ENCODE measurements at places on chromosomes 7 and 10.

DNA sequence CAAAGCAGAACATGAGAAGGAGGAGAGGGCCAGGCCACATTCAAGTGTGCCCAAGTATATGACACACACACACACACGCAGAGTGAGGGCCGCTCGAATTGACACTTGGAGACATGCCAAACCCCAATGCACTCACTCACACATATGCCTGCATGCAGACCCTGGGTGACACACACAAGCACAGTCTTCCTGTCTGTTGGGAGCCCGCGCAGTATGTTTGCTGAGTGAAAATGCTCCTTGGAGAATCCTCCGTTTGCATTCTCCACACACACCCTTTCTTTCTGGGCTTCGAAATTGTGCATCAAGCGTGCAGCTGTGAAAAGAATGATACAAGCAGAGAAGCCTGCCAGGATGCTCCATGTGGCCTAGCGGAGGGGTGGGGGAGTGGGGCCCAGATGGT lies 120.9 kb downstream of the PLXNA4 start:
- DNase-seq = no peak

GRCh38 chr7:128755819-128756476 lies 16.8 kb downstream of the CALU start:
- DNase-seq = no peak

DNA sequence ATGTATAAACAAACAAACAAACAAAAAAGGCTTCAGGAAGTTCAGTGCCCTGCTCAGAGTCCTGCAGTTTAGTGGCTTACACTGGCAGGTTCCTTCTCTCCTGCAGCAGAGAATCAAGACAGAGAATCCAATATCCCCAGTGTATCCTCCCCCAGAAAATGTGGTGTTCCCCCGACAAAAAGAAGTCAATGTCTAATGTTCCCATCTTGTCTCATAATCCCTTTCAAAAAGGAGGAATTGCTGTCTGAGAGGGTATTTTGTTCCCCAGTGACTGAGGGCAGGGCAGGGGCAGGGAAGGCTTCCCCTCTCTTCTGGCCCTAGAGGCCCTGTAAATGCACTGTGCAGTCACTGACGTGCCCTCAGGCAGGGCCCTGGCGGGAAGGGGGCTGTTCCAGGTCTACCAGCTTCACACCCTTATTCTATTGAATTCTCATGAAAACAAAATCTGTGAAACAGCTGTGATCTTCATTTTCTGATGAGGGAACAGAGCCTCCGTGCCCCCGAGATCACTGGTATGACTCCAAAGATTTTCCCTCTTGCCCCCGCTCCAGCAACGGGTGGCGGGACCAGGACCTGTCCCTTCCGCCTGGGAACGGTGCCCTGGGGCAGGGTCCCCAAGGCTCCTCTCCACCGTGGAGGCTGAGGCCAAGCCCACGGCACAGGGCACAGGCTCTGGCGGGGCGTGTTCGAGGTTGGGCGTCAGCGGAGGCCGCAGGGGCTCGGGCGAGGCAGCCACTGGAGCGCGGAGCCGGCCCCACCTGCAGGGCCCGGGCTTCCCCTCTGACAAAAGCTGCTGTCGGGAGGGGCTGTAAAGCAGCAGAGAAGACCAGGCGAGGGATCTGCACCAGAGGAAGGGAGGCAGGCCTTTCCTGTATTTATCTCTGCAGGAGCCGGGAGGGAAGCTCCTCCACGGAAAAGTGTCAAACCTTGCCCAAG lies 13.4 kb upstream of the WDFY4 start:
- DNase-seq = no peak

DNA sequence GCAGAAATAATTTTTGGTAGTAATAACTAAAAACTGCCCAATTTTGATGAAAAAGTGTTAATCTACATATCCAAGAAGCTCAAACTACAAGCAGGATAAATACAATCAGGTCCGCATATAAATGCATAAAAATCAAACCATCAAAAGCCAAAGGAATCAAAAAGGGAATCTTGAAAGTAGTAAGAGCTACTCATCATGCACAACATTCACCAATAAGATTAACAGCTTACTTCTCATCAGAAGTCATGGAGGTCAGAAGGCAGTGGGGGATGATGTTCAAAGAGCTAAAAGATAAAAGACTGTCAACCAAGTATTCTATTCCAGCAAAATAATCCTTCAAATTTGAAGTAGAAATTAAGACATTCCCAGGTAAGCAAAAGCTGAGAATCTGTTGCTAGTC lies 76.4 kb downstream of the CRPPA start:
- no peak for DNase-seq

- no peak for DNase-seq
Observed at GRCh38 chr7:114588506-114588905, 173.9 kb downstream of the FOXP2 start.

DNA sequence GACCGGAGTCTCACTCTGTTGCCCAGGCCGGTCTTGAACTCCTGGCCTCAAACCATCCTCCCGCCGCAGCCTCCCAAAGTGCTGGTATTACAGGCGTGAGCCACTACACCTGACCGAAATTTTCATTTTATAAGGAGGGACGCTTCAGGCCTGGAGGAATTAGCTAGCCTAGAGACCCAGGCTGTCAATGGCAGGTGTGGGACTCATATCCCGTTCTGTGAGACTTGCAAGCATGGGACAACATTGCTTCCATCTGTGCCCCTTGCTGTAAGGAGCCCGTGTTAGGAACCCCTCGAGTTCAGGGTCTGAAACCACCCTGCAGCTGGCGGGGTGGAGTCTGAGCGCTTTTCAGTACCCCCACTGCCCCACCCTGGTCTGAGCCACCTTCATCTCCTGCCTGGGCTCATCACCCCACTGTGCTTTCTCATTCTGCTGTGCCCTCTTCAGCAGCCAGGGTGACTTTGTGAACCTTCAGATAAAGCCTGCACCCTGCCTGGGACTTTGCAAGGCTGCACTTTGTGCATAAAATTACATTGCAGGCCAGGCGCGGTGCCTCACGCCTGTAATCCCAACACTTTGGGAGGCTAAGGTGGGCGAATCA lies 1.3 kb upstream of the DAGLB start:
- no peak for DNase-seq

DNA sequence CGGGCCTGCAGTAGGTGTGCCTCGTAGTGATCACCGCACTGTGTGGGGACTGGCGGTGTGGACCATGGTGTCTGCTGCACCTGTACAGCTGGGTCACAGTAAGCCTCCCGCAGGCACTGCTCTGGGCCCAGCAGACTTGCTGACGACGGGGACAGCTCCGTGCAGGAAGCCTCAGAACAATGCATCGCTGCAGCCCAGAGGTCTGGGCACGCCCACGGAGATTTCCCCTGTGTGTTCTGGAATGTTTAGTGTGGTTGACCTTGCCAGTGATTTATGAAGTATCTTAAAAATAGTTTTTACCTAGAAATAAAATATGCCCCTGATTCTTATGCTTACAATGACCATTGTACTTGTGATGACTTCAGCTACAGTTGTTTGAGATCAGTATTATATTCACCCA lies 59.1 kb upstream of the ZNF32 start:
- DNase-seq = no peak

DNA sequence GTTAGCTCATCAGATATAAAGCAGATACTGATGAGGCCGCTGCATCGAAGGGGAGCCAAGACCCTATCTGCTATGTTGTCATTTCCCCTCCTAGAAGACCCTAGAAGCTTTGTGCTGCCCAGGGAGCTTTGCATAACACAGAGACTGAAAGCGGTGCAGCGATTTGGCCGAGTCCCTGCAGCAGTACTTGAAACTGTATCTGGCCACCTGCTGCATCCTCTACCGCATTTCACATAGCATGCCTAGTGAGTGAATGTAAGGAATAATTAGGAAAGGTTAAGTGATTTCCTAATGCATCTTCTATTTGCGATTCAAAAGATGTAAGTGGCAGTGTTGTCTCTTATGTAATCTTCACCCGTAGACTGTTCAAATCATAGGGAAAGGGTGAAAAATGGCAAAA lies 106.7 kb downstream of the LRMDA start:
- no peak for DNase-seq

DNA sequence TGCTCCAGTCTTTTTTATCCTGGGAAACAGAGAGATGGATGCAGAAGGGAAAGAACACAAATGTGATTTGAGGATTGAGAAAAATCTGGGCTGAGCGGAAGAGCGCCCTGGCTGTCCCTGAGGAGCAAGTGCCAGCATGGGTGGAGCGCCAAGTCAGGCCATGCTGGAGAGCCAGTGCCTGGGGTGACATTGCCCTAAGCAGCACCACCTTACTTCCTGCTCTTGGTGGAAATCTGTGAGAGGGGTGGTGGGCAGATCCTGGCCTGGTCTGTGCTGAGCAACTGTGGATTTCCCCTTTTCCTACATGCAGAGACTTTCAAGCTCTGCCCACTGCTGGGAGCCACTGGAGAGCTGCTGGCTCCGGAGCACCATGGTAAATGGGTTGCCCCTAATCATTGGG lies 36.9 kb downstream of the DDIT4 start:
- no peak for DNase-seq

GRCh38 chr10:124963866-124964720 lies 22.2 kb downstream of the ZRANB1 start:
- DNase-seq = no peak

Measured in NCI-H774 (cell line).